ENCODE measurements at places on chromosomes 13 and 19. TPM values are rescaled to one million over a fixed set of nuclear protein-coding genes. Genes with fewer than 3 reads are reported as not detected.

CYSLTR2 gene
- 0.12 TPM for polyA plus RNA-seq

SLITRK5 gene
- polyA plus RNA-seq: 4.5 TPM

DNA sequence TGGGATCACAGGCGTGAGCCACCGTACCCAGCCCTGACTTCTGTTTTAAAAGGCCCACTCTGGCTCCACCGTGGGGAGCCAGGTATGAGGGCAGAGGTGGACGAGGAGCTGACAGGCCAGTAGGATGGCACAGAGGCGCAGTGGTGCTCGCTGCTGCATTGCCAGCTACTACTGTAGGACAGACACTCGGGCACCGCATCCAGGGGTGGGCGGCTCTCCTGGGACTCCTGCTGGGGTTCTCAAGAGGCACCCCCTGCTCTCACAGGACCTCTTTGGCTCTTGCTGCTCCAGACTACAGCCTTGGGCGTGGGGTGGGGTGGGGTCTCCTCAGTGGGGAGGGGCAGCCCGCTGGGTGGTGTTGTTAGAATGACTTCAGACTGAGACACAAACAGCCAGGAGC lies 53.4 kb downstream of the LATS2 start:
- DNase-seq: no peak

DNA sequence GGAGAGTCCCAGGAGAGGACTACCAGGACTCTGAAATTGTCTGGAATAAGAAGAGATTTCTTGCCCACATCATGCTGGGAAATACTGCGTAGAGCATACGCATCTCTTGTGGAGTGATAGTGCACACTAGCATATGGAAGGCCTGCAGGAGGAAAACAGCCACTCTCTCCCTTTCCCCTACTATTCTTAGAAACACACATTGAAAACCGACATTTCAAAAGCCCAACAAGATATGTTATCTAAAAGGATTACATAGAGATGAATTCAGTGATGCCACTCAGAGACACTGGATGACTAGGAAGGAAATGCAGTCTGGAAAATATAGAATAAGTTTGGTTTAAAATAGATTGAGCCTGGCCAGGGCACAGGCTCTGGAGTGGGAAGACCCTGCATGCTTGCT lies 388.7 kb upstream of the NBEA start:
- DNase-seq: no peak

- DNase-seq: no peak
Observed at GRCh38 chr19:45676851-45677263, 8.8 kb downstream of the GIPR start.

RAB4B gene
- polyA plus RNA-seq: 11.1 TPM

- no peak for DNase-seq
Observed at GRCh38 chr19:4583961-4584669, 24.6 kb upstream of the SEMA6B start.

- DNase-seq: no peak
Observed at GRCh38 chr19:35812220-35813042, at the start of gene PRODH2. PRODH2 (minus strand) TSS chr19:35812845; CDS start chr19:35812805, 40 bp downstream.

DNA sequence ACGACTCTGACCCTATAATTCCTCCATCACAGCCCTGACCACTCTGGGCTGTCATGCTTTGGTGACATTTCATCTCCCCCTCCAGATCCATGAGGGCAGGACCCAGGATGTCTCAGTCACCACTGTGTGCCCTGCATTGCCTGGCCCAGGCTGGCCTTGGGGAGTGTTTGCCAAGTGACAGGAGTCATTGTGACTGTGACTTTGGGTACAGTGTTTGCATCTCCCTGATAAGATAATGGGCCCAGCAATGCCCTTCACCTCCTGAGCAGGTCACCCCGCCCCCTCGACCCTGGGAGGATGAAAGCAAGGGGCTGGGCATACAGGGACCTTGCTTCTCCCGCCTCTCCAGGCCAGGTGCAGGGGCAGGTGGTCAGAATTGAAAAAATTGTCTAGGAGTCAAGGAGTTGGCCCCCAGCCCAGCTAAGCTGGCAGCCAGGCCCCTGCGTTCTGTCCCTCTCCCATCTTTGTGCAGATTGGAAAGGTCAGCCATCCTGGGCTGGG lies 5.9 kb upstream of the ATP4A start:
- DNase-seq: no peak

GRCh38 chr19:32197896-32198882 lies 147.2 kb upstream of the ZNF507 start:
- DNase-seq: no peak

DNA sequence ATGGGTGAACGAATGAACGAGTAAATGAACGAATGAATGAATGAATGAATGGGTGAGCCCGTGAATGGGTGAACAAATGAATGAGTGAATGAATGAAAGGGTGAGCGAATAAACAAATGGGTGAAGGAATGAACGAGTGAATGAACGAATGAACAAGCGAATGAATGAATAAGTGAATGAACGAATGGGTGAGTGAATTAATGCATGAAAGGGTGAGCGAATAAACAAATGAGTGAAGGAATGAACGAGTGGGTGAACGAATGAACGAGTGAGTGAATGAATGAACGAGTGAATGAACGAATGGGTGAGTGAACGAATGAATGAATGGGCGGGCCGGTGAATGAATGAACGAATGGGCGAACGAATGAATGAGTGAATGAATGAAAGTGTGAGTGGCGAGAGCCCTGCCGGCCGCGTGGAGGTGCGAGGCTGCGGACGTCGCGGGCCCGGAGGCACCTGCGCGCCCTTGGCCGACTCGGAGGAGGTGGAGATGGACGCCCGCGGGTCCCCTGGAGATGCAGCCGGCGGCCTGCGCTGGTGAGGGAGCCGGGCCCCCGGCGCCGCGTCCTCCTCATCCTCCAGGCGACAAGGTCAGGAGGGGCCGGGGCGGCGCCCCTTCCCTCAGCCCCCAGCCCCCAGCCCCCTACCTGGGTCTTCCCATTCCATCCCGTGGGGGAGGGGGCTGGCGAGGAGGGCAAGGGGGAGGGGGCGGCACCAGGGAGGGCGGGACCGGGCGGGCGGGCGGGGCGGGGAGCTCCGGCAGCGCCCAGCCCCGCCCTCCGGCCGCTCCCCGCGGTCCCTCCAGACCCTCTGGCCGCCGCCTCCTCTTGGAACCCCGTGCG lies 15.4 kb downstream of the ANKRD24 start:
- DNase-seq: no peak

OLFM2 gene
- polyA plus RNA-seq: 30.2 TPM

GRCh38 chr19:2548966-2549365 lies 73.0 kb downstream of the GADD45B start:
- no peak for DNase-seq

- DNase-seq: no peak
Observed at GRCh38 chr19:6772028-6772865, at the start of gene VAV1. VAV1 (plus strand) TSS chr19:6772708; CDS start chr19:6772808, 100 bp downstream.

LAIR1 gene
- polyA plus RNA-seq: 10.0 TPM

FGF14 gene
- 0.04 TPM for polyA plus RNA-seq
